Activated CD4-positive, alpha-beta T cell treated with anti-CD3 and anti-CD28 coated beads, Interleukin-2, amount 50 U/mL, for 1 hour (primary cell): ENCODE measurements at places on chromosomes 5 and 9.

GRCh38 chr5:79964136-79964535 lies 26.9 kb downstream of the MTX3 start:
- DNase-seq = no peak

DNA sequence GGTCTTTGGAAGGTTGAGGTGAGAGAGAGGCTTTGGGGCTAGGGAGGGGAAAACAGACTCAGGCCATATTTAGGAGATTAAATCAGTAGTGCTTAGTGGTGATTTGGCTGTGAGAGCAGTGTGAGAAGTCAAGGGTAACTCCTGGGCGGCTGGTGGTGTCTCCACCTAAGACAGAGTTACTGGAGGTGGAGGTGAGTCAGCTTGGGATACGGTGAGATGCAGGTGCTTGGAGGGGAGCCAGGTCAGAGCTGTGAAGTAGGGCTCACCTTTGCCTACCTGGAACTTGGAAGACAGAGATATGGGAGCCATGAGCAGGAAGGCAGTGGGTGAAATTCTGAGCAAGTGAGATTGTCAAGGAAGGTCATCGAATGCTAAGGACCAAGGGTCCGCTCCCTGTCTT lies 24.5 kb downstream of the RGS3 start:
- no peak for DNase-seq

DNA sequence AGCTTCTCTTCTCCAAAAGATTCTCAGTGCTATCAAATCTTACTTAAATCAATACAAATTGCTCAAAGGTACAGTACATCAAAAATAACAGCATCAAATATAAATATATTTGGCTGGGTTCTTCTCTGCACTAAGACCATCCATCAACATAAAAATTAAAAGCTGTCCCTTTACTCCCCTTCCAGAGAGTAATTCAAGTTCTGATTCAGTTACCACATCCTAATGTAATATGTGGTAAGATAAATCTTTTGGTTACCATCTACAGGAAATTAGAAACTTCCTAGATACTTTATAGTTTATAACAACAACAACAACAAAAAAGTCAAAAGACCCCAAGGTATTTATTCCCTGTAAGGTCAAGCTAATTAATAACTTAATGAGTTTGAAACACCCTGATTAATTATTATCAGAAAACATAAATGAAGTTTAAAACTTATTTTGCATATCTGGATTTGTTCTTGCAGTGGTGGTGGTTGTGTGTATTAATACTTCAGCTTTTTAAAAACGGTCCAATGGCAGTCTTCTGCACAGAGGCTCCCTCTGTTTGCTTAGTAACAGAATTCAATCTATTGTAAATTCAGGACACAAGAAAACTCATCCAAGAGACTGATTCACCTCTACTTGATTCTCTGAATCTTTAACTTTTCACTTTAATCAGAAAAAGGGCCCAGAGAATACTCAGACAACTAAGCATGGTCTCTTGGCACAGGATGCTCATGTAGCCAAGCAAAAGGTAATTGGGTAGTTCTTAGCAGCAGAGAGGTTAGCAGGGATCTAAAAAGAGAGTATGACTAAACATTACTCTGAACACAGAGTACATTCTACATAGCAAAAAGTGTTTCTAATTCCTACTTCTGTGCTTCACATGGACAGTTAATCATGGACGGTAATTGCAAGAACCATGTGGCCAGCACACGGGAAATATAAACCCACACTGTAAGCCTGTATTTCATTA lies 20.1 kb downstream of the DIAPH1 start:
- DNase-seq = no peak

DNA sequence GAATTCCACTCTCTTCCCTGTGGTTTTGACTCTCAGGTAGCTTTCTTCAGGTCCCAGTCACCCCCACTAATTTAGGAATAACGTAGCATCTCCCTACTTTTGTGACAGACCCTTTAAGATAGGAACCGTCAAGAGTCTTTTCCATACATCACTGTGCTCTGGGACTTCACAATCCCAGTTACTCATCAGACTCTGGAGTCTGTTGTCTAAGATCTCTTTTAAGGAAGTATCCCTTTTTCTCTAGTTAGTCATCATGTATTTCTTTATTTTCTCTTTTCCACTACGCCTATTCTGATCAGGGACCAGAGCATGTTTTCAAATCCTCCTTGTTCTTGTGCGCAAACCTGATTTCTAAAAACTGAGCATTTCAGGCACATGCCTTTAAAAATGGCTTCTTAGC lies 143.0 kb downstream of the GOLPH3 start:
- no peak for DNase-seq

GRCh38 chr5:155903791-155904190 lies 423.2 kb upstream of the SGCD start:
- no peak for DNase-seq

GRCh38 chr9:124205686-124206352 lies 51.9 kb upstream of the NEK6 start:
- no peak for DNase-seq

DNA sequence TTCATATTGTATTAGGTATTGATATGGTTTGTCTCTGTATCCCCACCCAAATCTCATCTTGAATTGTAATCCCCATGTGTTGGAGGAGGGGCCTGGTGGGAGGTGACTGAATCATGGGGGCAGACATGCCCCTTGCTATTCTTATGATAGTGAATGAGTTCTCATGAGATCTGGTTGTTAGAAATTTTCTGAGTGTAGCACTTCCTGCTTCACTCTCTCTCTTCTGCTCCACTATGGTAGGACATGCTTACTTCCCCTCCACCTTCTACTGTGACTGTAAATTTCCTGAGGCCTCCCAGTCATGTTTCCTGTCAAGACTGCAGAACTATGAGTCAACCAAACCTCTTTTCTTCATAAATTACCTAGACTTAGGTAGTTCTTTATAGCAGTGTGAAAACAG lies 187.4 kb upstream of the SLC24A2 start:
- no peak for DNase-seq

DNA sequence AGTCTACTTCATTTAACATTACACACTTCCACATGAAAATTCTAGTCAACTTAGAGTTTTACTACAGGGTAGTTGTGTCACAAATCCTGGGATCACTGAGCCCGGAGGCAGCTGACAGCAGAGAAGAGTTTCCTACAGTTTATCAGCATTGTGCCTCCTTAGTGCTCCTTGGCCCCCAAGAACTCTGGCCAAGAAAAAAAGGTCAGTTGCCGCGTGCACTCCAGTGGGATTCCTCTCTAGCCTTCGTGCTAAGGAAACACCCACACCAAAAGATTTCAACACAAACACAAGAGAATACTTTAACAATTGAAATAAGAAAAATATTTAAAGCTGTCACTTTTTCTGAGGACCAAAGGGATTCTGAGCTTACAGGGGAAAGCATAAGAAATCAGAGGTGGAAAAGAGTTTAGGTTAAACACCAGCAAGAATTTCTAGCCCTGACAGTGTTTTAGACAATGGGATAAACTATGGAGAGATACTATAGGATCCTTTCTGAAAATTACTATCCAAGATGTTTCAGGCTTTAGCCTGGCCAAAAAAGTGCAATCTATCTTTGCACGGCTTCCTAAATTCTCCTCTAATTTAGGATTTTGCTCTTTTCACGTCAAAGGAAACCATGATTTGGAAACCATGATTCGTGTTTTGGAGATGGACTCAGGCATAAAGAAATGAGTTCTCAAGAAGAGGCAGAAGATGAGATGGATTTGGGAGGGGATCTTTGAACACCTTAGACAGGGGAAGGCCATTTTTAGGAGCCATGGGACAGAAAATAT lies 606.8 kb downstream of the RAB3C start:
- DNase-seq = no peak

GRCh38 chr5:139842321-139842720 lies 46.7 kb downstream of the PSD2 start:
- no peak for DNase-seq

DNA sequence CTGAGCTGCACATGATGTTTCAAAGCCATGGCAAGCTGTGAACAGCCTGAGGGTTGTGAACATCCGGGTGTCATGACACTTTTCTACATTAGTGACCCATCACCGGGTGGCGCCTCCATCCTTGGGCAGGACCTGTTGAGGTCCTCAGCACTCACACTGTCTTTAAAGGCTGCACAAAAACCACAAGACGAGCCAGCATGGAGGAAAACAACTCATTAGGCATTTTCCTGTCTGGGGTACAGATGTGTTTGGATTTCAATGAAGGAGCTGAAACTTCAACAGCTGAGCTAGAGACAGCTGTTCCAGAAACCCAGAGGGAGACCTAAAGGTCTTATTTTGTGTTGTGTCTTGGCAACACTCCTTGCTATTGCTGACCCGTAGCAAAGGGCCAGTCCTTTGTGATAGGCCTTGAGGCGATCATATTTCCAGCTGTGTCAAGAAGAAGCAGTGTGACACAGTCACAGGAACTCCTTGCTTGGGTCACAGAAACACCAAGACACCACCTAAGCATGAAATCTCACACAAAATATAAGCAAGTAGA lies 151.8 kb upstream of the VLDLR start:
- no peak for DNase-seq

DNA sequence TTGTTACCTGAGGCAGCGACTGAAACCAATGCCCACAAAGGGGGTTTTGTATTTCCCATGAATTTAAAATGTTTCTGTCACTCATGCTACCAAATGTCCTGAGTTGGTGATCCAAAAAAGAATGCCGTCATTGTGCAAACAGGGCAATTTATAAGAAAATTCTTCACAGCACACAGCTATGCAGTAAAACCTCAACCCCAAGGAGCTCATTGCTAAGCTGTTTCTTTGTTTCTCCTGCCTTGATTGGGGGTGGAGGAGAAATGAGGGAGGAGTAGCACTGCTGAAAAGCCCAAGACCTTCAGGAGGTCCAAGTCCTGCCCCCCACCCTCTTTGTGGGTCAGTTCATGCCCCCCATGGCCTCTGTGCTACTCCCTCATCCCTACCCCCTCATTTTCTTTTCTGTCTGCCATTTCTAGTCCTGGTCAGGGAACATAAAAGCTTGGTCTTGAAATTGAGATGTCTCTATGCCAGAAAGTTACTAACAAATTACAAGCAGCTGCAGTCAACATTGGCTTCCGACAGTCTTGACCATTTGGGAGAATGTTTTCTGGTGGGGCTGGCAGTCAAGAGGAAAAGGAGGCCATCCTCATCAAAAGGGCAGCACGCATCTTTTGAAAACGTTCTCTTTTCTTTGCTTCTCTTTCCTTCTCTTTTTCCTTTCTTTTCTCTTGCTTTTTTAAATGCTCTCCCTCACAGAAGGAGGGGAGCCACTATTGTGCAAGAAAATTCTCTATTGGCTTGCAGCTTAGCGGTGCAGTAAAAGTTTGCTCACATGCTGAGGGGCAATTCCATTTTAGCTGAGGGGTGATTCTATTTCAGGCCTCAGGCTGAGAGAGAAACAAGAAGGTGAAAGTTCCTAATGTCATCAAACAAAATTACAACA lies 133.3 kb downstream of the GCNT1 start:
- no peak for DNase-seq

- DNase-seq = no peak
These were observed 29.6 kb upstream of the MRPS30 start for GRCh38 chr5:44779167-44779566.
